Fibroblast of lung (primary cell): ENCODE measurements at places on chromosomes 6 and 20. TPM values are rescaled to one million over a fixed set of nuclear protein-coding genes. Genes with fewer than 3 reads are reported as not detected.

- no peaks in the 10 kb centered on the region for H3K4me1 ChIP-seq
- no peak for DNase-seq
- H3K27ac ChIP-seq = no peak overlapping the region
- no peaks in the 10 kb centered on the region for H3K27me3 ChIP-seq
- no peak overlapping the region for H3K4me3 ChIP-seq
Observed at GRCh38 chr6:137560184-137560563, 66.0 kb upstream of the OLIG3 start.

DNA sequence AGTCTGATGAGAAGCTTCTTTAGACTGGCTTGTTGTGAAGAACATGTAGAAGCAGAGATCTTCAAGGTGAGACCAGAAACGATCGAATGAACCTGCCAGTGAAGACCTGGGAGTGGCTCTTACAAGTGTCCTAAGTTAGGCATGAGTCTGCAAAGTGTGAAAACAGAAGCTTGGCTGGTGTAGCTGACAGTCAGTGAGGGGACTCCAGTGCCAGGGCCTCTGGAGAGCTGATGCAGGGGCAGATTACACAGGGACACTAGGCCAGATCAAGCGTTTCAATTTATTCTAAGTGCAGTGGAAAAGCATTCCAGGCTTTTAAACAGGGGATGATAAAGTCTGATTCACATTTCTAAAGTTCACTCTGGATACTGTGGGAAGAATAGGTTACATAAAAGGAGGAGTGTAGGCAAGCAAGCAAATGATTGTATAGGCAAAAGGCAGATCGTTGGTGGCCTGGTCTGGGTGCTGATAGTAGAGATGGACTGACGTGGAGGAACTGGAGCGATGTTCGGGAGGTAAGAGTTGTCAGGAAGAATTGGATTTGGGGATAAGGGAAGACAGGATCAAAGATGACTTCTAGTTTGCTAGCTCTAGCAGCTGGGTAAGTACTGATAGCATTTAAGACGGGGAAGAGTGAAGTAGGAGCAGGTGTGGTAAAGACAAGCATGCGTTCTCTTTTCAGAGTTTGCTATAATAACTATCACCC lies 133.5 kb downstream of the MAN1A1 start:
- H3K27ac ChIP-seq = no peak overlapping the region
- no peaks in the 10 kb centered on the region for H3K27me3 ChIP-seq
- no peaks in the 10 kb centered on the region for H3K36me3 ChIP-seq
- H3K4me3 ChIP-seq = no peak overlapping the region
- no peak for DNase-seq

- DNase-seq = no peak
- H3K27me3 ChIP-seq = no peaks in the 10 kb centered on the region
- no peaks in the 10 kb centered on the region for H3K36me3 ChIP-seq
- H3K4me3 ChIP-seq = no peak overlapping the region
- no peak overlapping the region for H3K27ac ChIP-seq
Observed at GRCh38 chr20:51486197-51487005, 56.1 kb downstream of the NFATC2 start.

DNA sequence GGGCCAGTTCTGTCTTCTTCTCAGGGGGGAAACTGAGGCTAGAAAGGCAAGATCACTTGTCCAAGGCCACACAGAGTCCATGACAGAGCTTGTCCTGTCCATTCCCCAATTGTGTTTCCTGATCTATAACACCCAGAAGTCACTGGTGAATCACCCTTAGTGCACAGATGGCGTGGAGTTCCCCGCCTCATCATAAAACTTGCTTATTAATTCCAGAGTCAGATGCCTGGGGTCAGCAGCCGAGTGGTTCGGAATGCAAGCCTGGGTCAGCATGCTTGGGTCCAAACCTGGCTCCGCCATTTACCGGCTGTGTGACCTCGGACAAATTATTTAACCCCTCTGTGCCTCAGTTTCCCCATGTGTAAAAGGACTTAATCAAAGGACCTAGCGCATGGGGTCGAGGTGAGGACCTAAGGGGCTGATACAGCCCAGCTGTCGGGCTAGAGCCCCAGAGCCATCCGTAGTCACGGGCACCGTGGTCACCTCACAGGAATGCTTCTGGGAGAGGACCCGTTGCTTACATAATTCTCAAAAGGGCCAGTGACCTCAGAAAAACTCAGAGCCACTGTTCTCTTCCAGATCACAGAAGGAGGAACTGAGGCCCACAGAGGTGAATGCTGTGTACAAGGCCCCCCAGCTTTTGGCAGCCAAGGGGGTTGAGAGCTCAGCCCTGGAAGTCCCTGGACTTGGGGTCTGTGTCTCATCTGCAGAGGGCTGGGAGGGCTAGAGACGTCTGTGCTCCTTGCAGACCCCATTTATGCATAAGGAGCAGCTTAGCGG lies 1.4 kb upstream of the ZBP1 start:
- no peaks in the 10 kb centered on the region for H3K27me3 ChIP-seq
- no peak overlapping the region for H3K27ac ChIP-seq
- H3K4me3 ChIP-seq = no peak overlapping the region
- no peaks in the 10 kb centered on the region for H3K36me3 ChIP-seq
- no peaks in the 10 kb centered on the region for H3K4me1 ChIP-seq
- no peak for DNase-seq

DNA sequence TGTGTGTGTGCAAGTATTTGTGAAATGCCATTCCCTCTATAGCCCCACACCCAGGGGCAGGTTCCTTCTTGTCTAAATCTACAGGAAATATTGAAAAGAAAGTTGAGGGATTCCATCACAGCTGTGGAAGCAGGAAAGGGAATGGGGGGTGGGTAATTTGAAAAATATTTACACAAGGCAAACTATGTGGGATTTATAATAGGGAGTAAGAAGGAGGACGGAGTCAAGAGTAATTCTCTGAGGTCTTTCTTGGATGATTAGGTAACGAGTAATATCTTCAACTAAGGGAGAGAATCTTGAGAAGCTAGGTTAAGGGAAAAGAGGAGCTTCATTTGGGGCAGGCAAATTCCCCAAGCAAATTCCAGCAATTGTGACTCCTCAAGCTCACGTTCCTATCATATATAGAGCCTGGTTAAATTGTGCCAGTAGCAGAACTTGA lies 113.5 kb upstream of the SGK1 start:
- no peak for DNase-seq
- peak overlapping the region; percentile 30 for H3K27ac ChIP-seq
- no peaks in the 10 kb centered on the region for H3K27me3 ChIP-seq
- H3K4me1 ChIP-seq = peaks cover under 1% of the 10 kb centered on the region

DNA sequence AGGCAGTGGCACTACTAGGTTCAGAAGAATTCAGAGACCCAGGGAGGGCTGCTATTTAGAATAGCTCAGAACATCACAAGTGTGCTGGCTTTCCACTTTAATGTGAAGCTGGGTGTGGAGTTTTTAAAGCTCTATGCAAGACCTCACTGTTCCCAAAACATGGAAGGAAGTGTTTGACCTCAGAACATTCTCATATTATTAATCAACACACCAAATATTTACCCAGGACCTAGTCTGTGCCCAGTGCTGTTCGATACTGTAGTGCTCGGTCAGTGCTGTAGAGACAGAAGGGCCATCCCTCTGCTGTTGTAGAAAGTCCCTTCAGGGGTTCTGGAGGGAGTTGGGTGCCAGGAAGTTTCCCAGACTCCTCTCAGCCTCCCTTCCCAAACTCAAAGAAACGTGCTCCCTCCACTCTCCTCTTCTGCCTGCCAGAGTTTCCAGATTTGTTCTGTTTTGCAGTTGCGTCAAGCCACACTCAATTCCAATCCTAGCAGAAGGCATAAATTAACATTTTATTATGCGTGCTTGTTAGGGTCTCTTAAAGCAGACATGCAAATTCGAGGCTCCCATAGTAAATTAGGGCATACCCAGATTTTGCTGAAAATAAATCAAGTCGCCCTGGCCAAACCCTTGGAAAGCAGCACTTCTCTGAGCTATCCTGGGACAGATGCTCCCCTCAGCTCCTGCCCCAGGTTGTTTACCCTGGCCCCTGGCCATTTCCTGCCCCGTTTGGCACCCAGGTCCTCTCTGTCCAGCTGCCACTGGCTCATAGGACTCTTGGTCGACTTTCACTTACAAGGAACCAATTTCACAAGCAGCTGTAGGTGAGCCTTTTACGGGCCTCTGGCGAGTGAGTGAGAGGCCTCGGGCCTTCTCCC lies 248.6 kb downstream of the HIVEP2 start:
- DNase-seq = peak; percentile 28
- no peaks in the 10 kb centered on the region for H3K27me3 ChIP-seq
- no peak overlapping the region for H3K4me3 ChIP-seq
- H3K4me1 ChIP-seq = peaks cover 22% of the 10 kb centered on the region
- H3K36me3 ChIP-seq = no peaks in the 10 kb centered on the region

Gene NFATC2
- total RNA-seq = under 0.01 and 0.50 TPM in 2 replicates

GRCh38 chr20:2804852-2805688 lies 4.6 kb upstream of the CPXM1 start:
- no peak overlapping the region for H3K4me3 ChIP-seq
- DNase-seq = no peak
- H3K27ac ChIP-seq = no peak overlapping the region

Gene ZSCAN23
- total RNA-seq = 4.9 and 5.1 TPM in 2 replicates

Gene OXT
- total RNA-seq = not detected in 2 replicates

Gene ADTRP
- 1.3 and 1.7 TPM in 2 replicates for total RNA-seq

DNA sequence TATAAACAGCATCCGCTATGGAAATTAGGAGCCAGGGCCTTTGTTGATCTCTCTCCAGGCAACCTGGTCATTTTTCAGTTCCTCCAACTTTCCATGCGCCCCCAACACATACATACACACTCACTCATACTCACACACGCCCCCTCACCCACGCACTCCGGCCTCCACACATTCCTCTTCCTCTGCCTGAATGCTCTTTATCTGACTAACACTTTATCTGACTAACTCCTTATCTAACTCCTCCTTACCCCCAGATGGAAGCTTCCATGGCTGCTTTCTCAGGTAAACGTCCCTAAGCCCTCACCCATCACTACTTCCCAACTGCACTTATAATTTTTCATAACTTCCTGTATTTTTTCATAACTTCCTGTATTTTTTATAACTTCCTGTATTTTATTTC lies 17.4 kb downstream of the CASS4 start:
- H3K4me3 ChIP-seq = no peak overlapping the region
- peak; percentile 94 for DNase-seq
- H3K27ac ChIP-seq = peak overlapping the region; percentile 98
- H3K27me3 ChIP-seq = no peaks in the 10 kb centered on the region
